Stimulated activated CD8-positive, alpha-beta memory T cell treated with anti-CD3 and anti-CD28 coated beads, Interleukin-7, amount 100 ng/mL, for 1 hour (primary cell): ENCODE measurements at places on chromosomes 1 and 21.

DNA sequence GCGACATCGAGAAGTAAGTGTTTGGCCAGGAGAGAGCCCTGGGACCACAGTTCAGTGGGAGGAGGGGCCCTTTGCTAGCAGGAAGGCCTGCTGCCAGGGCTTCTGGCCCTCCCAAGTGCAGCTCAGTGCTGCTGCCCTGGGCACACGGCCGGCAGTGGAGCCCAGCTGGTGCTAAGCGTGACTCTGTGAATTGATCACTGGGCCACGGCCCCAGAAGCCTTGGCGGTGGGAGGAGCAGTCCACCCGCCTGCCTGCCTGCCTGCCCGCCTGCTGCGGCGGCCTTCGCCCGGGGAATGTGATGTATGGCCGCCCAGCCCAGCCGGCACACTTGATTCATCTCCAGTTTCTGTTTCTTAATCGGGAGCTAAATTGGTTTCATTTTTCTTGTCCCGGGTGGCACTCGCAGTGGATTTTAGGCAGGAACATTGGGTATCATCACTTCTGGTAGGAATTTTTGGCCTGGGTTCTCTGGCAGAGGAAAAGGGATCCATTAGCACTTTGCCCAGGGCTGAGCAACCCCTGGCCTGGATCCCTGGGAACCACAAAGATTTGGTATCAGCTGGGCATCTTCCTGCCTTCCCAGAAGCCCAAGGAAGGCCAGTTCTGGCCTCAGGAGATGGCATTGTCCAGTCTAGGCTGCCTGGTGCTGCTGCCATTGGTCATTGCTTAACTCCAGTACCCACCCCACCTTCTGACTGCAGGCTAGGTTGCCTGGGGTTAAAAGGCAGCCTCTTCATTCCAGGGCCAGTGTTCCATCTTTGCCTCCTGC, 28.6 kb downstream of the TMEM53 start:
- DNase-seq = no peak

GRCh38 chr1:8555582-8555981, 237.7 kb downstream of the SLC45A1 start:
- no peak for DNase-seq

GRCh38 chr1:201676197-201676596, 137.3 kb downstream of the NAV1 start:
- no peak for DNase-seq

GRCh38 chr21:44913425-44914175, 7.1 kb downstream of the ITGB2 start:
- DNase-seq = no peak

DNA sequence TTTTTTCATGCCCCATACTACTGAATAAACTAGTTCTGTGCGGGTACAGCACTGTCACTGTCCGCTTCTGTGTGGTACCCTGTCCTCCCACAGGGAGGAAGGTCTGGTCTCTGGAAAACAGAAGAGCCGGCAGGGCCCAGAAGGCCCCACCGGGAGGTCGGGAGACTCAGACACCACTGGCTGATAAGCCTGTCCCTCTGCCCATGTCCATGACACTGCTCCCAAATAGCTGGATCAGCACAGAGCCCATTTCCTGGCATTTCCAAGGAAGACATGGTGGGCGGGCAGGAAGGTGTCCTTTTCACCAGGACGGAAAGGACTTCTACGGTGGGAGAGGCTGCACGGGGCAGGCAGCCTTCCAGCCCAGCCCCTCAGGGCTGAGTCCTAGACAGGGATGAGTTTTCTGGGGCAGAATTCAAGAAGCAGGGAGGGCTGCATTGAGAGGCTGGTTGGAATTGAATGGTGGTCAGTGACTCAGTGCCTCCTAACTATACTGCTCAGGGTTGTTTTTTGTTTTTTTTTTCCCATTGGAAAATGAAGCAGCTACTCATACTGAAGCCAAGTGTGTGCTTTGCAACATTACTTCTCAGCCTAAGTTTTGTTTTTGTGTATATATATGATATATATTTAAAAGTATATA, 7.1 kb downstream of the PSRC1 start:
- DNase-seq = no peak
